ENCODE measurements at places on chromosomes 3 and 15.

DNA sequence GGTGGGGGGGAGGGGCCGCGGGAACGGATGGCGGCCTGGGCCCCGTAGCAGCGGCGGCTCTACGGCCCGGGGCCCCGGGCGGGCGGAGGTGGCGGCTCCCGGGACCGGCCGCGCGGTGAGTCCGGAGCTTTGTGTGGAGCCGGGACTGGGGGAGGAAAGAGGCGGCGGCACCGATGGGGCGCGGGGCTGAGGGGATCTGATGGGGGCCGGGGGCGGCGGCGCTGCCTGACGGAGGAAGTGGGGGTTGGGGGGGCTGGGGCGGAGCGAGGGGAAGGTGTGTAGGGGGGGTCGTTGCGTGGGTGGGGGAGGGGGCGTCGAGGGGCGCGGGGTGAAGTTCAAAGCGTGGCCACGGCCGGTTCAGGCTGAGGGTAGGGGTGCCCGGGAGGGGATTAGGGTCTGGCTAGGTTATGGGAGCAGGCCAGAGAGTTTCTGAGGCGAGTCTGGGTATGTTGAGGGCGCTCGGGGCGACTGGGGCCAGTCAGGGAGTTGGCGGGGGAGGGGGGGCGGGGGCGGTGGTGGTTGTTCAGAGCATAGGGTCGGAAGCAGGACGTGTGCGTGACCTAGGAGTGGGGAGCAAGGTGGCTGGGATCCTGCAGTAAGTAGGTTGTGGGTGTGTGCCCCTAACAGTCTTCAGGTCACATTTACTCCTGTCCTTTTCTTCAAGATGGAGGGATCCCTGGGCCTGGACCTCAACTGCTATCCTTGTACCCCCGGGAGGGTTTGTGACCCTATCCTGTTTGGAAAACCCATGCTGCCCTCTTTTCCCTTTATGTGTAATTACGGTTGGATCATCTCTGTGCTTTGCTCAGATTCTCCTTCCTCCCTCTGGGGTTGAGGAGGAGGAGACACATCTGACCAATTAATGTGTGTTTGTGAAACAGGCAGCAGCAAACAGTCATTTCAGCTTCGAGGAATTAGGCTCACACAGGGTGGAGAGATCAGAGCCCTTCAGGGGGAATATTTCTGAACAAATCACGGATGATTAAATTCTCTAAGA lies 644 bp downstream of the ZNF609 start:
- peak; percentile 50 for DNase-seq

GRCh38 chr3:69823743-69824142 lies 84.5 kb downstream of the MITF start:
- DNase-seq: no peak

DNA sequence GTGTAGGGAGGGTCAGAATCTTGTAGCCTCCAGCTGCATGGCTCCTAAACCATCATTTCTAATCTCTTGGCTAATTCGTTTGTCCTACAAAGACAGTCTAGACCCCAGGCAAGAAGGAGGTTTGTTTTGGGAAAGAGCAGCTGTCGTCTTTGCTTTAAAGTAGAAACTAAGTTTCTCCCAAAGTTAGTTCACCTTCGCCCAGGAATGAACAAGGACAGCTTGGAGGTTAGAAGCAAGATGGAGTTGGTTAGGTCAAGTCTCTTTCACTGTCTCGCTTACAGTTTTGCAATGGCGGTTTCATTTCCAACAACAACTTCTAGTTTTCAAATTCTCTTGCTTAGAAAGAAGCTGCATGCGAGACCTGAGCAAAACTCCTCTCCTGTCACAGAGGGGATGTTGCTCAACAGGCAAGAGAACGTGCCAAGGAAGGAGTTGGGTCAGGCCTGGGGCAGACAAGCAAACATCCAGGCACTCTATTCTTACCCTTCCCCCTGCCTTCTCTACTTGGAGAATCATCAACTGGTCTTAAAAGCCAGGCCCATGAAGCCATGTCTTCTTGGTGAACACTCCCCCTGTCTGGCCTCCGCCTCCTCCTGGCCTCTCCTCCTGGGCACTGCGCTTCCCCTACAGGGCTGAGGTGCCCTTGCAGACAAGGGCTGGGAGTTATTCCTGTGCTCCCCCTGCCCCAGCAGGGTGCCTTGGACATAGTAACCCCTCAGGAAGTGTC lies 57.6 kb downstream of the TMEM44 start:
- DNase-seq: no peak

DNA sequence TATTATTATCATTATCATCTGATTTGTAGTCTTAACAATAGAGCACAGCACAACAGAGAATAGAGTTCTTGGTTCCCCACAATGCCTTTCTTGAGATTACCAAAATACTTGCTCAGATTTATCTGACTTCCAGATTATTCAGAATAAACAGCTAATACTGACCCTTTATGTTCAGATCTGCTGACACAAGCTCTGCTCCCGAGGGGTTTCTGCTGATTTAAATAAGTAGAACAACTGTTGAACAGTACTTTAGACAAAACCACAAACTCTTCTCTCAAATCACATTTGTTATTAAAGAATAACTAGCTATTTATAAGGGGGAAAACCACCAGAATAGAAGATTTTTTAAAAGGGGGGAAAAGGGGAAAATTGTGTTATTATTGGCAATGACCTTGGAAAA lies 380.2 kb upstream of the ATP11B start:
- no peak for DNase-seq

GRCh38 chr15:62994975-62995681 lies 47.4 kb upstream of the TPM1 start:
- no peak for DNase-seq

- DNase-seq: no peak
These were observed 29.6 kb downstream of the FAN1 start for GRCh38 chr15:30933293-30933692.

DNA sequence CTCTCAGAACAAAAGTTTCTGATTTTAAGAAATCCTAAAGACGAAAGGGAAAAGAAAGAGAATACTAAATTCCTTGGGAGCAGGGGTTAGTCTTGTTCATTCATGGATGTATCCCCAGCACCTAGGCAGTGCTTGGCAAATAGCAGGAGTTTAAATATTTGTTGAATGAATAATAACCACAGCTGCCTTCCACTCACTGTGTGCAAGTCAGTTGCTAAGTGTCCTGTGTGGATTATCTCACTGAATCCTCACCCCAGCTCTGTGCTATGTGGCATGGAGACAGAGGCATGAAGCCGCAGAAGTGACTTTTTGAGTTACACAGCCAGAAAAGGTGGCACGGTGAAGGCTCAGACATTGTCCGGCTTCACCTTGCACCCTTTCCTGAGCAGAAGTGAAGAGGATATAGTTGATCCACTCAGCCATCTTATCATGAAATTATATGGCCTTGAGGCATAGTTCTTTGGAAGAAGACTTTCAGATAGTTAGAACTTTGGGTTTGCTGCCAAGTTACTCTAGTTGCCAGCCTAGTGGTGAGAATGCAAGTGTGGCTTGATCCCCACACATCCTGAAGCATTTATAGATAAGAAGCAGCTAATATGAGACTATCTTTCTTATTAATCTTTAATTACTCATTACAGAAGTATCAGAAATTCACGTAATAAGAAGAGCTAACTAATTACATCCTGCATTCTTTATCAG lies 355.5 kb downstream of the LRTM1 start:
- no peak for DNase-seq

Measured in nucleus accumbens (tissue), 56 donors.